ENCODE measurements at places on chromosomes 7 and 10. TPM values are rescaled to one million over a fixed set of nuclear protein-coding genes. Genes with fewer than 3 reads are reported as not detected.

The RADIL gene
- 1.6 TPM for total RNA-seq

The RET gene
- total RNA-seq, result 0.40 TPM

The KIF20B gene
- 19.7 TPM for total RNA-seq

The CCDC172 gene
- not detected for total RNA-seq

The USP54 gene
- total RNA-seq, result 12.2 TPM

The CALML5 gene
- not detected for total RNA-seq

The CRHR2 gene
- not detected for total RNA-seq

The RASSF4 gene
- total RNA-seq, result 1.7 TPM

The LIPK gene
- total RNA-seq, result not detected

The PPP2R2D gene
- 26.3 TPM for total RNA-seq
